ENCODE measurements at places on chromosomes 16 and 17. TPM values are rescaled to one million over a fixed set of nuclear protein-coding genes. Genes with fewer than 3 reads are reported as not detected.
A peak's percentile ranks its signal among the peaks of the same experiment; 100 is the strongest.

- H3K27ac ChIP-seq = no peak overlapping the region
- no peak overlapping the region for H3K4me3 ChIP-seq
- no peaks in the 10 kb centered on the region for H3K36me3 ChIP-seq
- no peaks in the 10 kb centered on the region for H3K4me1 ChIP-seq
- no peak for DNase-seq
These were observed 14.8 kb upstream of the ADCY7 start for GRCh38 chr16:50251375-50252081.

Gene SDR42E1
- total RNA-seq = not detected

GRCh38 chr16:56673921-56674320 is 4.3 kb downstream of the MT1H start:
- no peaks in the 10 kb centered on the region for H3K36me3 ChIP-seq
- H3K27me3 ChIP-seq = peaks cover 88% of the 10 kb centered on the region
- no peak overlapping the region for H3K4me3 ChIP-seq
- no peaks in the 10 kb centered on the region for H3K4me1 ChIP-seq
- no peak for DNase-seq

Gene KRTAP1-5
- not detected for total RNA-seq

DNA sequence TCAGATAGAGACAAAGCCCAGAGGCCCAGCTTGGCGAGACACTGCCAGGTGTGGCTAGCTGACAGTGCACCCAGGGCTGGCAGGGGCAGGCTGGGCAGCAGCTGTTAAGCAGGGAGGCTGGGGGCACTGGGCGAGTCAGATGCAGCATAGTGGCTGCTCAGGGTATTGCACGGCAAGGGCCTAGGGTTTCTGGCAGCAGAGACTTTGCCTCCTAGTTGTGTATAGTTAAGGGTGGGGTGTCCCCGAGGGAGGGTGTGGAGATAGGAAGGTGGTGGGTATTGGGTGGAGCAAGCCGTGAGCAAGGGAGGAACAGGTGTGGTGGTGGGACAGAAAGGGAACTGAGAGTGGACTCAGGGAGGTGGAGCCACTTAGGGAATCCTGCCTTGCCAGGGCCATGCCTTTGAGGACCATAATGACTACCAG is 66.0 kb downstream of the SMPD3 start:
- H3K27me3 ChIP-seq = no peaks in the 10 kb centered on the region
- H3K36me3 ChIP-seq = no peaks in the 10 kb centered on the region
- DNase-seq = no peak
- H3K4me1 ChIP-seq = peaks cover 9% of the 10 kb centered on the region

GRCh38 chr16:66678337-66678736 is 18.2 kb downstream of the CMTM4 start:
- no peak overlapping the region for H3K4me3 ChIP-seq
- H3K36me3 ChIP-seq = no peaks in the 10 kb centered on the region
- H3K27ac ChIP-seq = no peak overlapping the region
- H3K27me3 ChIP-seq = no peaks in the 10 kb centered on the region
- peaks cover 8% of the 10 kb centered on the region for H3K4me1 ChIP-seq

DNA sequence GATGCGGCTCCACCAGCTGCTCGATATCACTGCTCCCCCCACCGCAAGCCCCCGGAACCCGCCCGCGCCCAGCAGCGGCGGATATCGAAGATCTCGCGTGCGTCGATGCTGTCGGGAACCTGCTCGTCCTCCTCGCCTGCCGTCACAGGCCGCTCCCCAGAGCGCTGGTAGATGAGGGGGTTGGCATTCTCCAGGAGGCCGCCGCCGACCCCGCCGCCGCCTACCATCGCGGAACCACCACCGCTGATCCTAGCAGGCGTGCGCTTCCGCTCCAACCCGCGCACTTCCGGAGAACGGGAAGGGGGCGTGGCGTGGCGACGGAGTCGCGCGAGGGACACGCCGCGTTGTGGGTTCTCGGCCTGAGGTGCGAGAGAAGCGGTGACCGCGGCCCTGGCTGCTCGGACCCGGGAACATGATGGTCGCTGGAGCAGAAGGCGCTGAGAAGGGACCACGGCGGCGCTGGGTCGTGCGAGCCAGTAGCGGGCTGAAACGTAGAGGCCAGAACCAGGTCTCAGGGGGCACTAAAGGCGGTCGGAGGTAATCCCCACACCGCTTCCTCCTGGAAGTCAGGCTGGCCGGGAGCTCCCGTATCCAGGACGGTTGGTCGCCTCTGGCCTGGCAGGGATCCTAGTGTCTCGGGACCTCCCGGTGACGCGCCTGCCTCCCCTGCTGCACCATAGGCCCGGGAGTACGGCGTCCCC is at the start of gene CIAO2B:
Gene CIAO2B, minus strand, starts transcription at position 265 of the 701 bp plus-strand sequence. Its CDS starts 38 bp downstream, at position 227.
- DNase-seq = peak; percentile 94
- no peaks in the 10 kb centered on the region for H3K36me3 ChIP-seq
- H3K27me3 ChIP-seq = no peaks in the 10 kb centered on the region

- H3K4me3 ChIP-seq = no peak overlapping the region
- H3K27ac ChIP-seq = no peak overlapping the region
- no peaks in the 10 kb centered on the region for H3K27me3 ChIP-seq
- no peaks in the 10 kb centered on the region for H3K36me3 ChIP-seq
- DNase-seq = no peak
These were observed 45.5 kb upstream of the CDH3 start for GRCh38 chr16:68599586-68599985.

- H3K27me3 ChIP-seq = no peaks in the 10 kb centered on the region
- H3K36me3 ChIP-seq = no peaks in the 10 kb centered on the region
- H3K27ac ChIP-seq = no peak overlapping the region
- H3K4me3 ChIP-seq = no peak overlapping the region
These were observed 10.3 kb downstream of the TOB1 start for GRCh38 chr17:50855708-50856330.

Gene KRT17
- total RNA-seq = 59.5 TPM

- H3K27ac ChIP-seq = peak overlapping the region; percentile 67
- H3K4me3 ChIP-seq = no peak overlapping the region
- no peak for DNase-seq
- H3K36me3 ChIP-seq = no peaks in the 10 kb centered on the region
- H3K27me3 ChIP-seq = no peaks in the 10 kb centered on the region
- H3K4me1 ChIP-seq = no peaks in the 10 kb centered on the region
These were observed 10.7 kb downstream of the COL1A1 start for GRCh38 chr17:50190603-50191358.

Gene SULT1A2
- total RNA-seq = 1.8 TPM

- no peaks in the 10 kb centered on the region for H3K4me1 ChIP-seq
- H3K36me3 ChIP-seq = no peaks in the 10 kb centered on the region
- H3K4me3 ChIP-seq = no peak overlapping the region
- DNase-seq = no peak
- no peak overlapping the region for H3K27ac ChIP-seq
- no peaks in the 10 kb centered on the region for H3K27me3 ChIP-seq
These were observed 7.3 kb downstream of the MAPK8IP3 start for GRCh38 chr16:1713331-1713730.

Gene SLC16A5
- total RNA-seq = 11.9 TPM

Gene NLGN2
- 7.2 TPM for total RNA-seq

GRCh38 chr16:20026361-20027072 is 47.2 kb downstream of the GPR139 start:
- H3K27me3 ChIP-seq = no peaks in the 10 kb centered on the region
- H3K27ac ChIP-seq = no peak overlapping the region
- no peak for DNase-seq
- no peaks in the 10 kb centered on the region for H3K36me3 ChIP-seq
- no peaks in the 10 kb centered on the region for H3K4me1 ChIP-seq

Gene RILP
- total RNA-seq = 13.7 TPM

GRCh38 chr16:11341371-11341770 is 3.9 kb upstream of the RMI2 start:
- H3K27ac ChIP-seq = no peak overlapping the region
- H3K4me3 ChIP-seq = no peak overlapping the region
- DNase-seq = no peak
- no peaks in the 10 kb centered on the region for H3K27me3 ChIP-seq
- H3K36me3 ChIP-seq = no peaks in the 10 kb centered on the region

Gene MT4
- total RNA-seq = not detected

- H3K27ac ChIP-seq = no peak overlapping the region
- peaks cover 13% of the 10 kb centered on the region for H3K27me3 ChIP-seq
- DNase-seq = no peak
- H3K4me1 ChIP-seq = no peaks in the 10 kb centered on the region
- H3K4me3 ChIP-seq = no peak overlapping the region
These were observed 31.1 kb downstream of the DHRS7C start for GRCh38 chr17:9760266-9760665.

DNA sequence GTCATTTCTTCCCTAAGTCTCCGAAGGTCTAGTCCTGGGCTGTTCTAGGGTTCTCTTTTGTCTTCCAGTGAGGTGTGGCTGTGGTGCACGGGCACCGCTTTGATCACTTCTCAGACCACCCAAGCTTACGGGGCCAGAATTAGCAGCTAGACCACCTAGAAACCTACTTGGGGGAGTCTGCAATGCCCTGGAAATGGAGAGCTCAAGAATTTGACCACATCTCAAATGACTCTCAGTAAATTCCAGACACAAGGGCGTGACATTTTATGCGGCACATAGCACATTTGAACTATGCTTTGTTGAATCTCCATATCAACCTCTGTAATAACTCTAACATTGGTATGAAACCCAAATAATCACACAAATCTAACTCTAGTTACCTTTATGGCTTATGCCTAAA is 24.9 kb downstream of the TRIM16 start:
- no peak for DNase-seq
- no peak overlapping the region for H3K4me3 ChIP-seq
- H3K27ac ChIP-seq = no peak overlapping the region
- H3K4me1 ChIP-seq = peaks cover 22% of the 10 kb centered on the region

GRCh38 chr16:49596648-49597291 is 223.2 kb downstream of the C16orf78 start:
- H3K27me3 ChIP-seq = no peaks in the 10 kb centered on the region
- DNase-seq = no peak
- no peak overlapping the region for H3K4me3 ChIP-seq
- peaks cover 33% of the 10 kb centered on the region for H3K4me1 ChIP-seq
- H3K27ac ChIP-seq = peak overlapping the region; percentile 61

Gene COTL1
- 32.8 TPM for total RNA-seq
